NCI-H748 treated with DMSO at 0.1 percent for 48 hours (cell line): ENCODE measurements at places on chromosomes 13 and 19.

DNA sequence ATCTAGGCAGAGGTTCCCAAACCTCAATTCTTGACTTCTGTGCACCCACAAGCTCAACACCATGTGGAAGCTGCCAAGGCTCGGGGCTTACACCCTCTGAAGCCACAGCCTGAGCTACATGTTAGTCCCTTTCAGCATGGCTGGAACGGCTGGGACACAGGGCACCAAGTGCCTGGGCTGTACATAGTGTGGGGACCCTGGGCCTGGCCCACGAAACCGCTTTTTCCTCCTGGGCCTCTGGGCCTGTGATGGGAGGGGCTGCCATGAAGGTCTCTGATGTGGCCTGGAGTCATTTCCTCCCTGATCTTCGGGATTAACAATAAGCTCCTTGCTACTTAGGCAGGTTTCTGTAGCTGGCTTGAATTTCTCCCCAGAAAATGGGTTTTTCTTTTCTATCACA lies 108.1 kb downstream of the HS6ST3 start:
- no peak for DNase-seq

DNA sequence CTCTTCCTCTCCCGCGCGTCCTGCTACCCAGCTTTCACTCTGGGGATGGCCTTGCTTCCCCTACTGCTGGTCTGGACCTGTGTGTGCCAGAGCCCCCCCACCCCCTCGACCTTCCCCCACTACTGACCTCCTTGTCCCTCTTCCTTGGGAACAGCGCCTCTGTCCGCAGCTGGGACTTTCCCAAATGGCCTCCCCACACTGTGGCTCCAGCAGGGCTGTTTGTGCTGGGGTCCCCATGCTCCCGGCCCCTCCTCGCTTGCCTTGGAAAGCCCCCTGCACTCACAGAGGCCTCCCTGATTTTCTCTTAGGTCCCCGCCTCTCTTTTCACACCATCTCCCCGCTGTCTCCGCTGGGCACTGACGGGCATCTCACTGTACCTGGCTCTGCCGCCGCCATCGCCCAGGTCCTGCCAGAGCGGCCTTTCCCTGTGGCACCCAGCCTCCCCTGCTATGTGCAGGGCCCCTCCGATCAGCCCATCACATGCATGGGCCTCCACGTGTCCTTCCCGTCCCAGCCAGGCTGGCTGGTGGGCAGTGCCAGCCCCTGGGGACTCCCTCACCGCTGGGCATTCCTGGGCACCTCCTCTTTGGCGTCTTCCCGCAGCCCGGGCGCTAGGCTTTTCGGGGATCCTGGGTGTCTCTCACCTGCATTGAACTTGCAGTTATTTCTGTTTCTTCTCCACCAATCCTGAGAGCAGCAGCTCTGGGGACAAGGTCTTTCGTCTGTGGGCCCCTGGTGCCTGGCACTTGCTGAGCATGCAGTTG lies 118.7 kb downstream of the ATP11A start:
- DNase-seq = no peak

DNA sequence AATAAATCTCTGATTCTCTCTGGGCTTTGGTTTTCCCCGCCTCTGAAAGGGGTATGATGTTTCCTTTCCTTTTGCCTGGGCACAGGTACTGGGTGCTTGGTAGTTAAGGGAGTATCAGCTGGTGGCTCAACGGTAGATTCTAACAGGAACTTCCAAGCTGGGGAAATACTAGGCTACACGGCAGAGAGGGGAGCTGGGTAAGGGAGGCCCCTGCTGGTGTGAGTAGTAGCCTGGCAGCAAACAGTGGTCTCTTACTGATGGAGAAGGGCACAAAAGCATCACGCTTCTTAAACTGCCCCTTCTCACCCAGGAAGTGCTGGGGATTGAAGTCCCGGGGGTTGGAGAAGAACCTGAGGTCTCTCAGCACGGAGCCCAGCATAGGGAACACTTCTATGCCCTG lies 26.9 kb upstream of the CYP2A7 start:
- DNase-seq = no peak

GRCh38 chr13:44309794-44310757 lies 63.5 kb upstream of the SERP2 start:
- DNase-seq = no peak

- no peak for DNase-seq
Measured at GRCh38 chr19:23203841-23204344, 46.3 kb downstream of the ZNF724 start.

DNA sequence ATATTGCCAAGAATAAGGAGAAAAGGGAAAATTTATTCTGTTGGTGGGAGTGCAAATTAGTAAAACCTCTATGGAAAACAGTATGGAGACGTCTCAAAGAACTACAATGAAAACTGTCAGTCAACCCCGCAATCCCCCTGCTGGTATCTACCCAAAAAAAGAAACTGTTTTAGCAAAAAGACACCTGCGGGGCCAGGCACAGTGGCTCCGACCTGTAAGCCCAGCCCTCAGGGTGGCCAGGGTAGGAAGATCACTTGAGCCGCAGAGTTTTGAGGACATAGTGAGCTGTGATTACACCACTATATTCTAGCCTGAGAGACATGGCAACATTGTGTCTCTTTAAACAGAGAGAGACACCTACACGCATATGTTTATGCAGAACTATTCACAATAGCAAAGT lies 37.5 kb upstream of the SLITRK1 start:
- DNase-seq = no peak

DNA sequence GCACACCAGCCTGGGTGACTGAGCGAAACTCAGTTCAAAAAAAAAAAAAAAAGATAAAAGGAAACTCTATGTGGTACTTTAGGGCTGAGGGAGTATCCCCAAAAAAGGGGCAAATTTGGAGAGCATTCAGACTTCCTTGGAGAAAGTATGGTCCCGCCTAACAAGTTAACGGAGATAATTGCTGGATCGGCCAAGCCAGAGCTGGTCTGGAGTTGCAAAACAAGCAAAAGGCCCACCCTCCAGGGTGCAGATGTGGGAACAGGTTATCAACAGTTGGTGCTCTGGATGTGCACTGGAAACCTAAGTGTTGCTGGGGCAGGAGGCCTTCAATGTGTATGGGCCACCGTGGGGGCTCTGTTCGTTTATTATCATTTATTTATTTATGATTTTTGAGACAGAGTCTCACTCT lies 2.8 kb downstream of the IQCN start:
- no peak for DNase-seq

DNA sequence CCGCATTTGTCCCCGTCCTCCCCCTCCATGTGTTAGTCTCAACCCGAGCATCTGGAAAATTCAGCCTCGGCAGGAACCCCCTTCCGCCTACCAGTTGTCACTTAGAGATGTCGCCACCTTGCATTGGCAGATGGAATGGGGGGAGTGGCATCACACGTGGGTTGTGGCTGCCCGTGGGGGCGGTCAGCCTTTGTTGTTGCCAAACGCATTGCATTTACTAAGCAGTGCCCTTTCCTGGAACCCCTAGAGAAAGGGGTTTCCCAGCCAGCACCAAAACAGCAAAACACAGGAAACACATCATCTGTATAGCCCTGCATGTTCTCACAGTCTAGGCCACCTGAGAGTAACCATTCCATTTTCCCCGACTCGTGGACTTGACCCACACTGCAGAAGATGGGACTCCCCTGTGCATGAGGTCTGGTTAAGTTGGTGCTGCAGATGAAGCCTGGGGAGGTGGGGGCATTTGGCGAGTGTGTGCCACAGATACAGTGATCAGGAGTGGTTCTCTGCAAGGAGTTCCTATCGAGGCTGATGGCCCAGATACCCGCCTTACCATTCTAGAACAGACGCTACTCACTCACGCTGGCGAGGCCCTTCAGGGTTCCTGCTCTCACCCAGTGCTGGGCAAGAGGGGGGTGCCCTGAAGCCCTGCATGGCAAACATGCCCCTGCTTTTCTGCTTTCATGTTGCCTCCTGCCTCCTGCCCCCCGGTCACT lies 38.3 kb downstream of the TMED1 start:
- DNase-seq = no peak

DNA sequence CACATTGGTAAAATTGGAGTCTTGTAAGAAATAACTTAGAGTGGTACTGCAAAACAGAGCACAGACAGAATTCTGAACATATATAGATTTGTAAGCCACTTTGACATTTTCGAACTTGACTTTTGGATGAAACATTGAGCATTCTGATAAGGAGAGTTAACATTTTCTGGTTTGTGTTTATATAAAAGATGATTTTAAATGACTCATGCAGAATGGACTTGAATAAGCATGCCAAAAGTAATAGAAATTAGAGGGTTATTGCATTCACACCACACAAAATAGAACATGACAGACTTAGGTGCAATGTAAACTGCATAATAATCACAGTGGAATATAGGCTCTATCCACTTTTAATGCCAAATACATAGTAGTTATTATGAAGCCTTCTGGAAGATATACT lies 507.0 kb downstream of the DACH1 start:
- no peak for DNase-seq

DNA sequence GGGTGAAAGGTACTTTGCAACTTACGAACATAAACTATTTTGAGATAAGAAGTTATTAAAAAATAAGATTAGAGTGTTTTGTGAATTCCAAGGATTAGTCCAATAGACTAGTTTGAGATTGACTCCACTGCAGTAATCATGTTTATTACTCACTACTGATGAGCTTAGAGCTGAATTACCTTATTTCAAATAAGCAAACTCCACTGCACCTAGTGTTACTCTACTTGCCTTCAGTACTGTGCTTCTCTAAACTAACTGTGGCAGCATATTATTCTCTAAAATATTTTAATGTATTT lies 111.7 kb downstream of the MIPEP start:
- DNase-seq = no peak

- no peak for DNase-seq
Measured at GRCh38 chr19:17393002-17393401, 994 bp downstream of the CCDC194 start.

DNA sequence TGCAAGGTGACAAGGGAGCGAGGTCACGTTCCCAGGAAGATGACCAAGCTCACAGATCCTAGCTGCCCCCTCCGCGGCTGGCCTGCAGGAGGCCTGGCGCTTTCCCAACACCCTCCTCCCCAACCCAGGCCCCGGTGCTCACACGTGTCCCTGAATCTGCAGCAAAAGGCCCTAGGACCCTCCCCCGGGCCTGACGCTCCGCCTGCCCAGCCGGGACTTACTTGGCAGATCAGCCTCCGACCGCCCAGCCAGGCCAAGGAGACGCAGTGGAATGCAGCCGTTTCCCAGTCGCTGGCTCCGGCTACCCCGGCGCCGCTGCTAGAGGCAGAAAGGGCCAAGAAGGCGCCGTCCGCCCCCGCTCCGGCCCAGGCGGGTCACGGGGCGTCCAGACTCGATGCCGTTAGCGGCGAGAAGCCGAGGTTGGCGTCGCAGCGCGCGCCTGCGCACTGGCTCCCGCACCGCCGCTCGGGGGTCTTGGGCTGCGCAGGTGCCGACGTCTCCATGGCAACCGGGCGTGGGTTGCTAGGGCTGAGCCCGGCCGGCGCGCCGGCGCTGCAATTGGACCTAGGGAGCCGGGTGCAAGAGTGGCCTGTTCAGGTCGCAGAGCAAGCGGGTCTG lies at the start of gene PNMA8A:
TSS of gene PNMA8A (minus strand) at position 448 of the 618 bp plus-strand sequence. CDS start 528 bp downstream, outside the sequence.
- peak; percentile 94 for DNase-seq

DNA sequence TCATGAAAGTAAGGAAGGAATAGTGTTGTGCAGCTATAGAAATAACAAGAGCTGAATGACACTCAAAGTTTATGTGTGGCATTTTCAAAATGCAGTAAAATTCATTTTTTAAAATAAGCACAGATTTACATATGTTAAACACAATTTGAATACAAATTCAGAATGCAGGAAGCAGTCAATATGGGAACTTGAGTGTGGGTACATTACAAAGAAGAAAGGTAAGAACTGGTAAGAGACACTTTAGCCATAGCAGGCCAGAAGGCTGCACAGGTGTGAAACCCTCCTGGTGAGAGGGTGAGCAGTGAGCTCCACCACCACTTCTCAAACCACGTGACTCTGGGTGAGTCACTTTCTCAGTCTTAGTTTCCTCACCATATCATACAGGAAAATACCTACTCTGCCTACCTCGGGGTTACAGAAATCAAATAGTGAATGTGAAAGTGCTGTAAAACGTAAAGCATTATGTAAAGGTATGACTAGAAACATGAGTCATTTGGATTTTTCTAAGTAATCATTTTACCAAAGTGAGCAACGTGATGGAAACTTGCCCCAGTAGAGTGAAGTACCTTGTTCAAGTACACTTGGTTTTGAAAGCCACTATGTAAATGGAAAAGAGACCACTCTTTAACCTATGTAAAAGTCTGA lies 40.5 kb downstream of the USP12 start:
- no peak for DNase-seq

DNA sequence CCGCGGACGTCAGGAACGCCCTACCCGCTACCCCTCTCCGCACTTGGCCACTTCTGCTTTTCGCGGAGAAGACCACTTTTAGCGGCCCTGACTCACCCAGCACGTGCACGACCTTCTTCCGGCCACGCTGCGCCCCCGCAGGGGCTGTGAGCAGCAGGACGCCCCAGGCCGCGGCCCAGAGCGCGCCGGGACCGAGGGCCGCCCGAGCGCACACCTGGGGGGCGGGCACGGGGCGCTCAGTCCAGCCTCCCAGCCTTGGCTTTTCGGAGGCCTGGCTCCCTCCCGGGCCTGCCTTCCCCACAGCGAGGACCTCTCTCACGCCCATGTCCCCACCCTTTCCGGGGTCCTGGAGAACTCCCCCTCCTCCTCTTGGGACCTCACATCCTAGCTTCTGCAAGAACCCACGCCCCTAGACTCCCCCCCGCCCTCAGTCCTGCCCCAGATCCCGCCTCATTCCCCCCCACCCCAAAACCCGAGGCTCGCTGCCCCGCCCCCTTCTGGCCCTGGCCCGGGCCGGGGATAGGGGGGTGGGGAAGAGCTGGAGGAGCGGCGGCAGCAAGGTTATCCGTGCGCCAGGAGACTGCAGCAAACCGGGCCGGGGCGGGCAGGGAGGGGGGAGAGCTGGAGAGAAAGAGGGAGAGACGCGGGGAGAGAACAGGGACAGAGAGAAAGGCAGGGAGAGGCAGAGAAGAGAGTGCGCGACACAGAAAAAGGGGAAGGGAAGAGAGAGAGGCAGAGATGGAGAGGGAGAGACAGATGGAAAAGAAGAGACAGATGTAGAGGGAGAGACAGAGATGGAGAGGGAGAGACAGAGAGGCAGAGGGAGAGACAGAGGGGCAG lies 11.5 kb downstream of the TM6SF2 start:
- DNase-seq = no peak

DNA sequence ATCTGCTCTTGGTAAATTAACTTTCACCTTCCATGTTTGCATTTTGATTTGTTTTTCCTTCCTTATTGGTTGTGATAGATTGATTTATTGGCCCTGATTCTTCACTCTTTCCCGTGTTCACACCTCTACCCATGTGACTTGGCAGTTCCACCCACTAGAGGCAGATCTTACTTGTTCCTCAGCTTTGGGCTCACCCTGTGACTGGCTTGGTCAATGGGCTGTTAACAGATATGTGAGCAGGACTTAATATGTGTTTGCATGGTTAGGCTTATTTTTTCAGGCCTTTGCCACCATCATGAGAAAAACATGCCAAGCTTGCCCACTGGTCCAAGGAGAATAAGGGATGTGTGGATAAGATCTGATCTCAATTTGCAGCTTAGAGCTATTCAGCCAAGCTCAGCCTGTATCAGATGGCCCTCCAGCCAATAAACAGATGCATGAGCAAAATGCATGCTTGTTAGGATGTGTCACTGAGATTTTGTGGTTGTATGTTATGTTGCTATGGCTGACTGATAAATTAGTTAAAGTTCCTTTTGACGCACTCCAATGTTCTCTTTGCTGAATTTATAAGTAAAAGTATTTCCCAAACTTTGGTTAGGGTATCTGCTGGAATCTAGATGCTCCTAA lies 48.0 kb downstream of the RGCC start:
- DNase-seq = no peak

- DNase-seq = no peak
Measured at GRCh38 chr19:10418485-10419199, 1.7 kb upstream of the PDE4A start.
